Activated CD4-positive, alpha-beta memory T cell treated with anti-CD3 and anti-CD28 coated beads, Interleukin-2, amount 10 ng/mL, durations not matched to agents 7 days and 5 days (primary cell): ENCODE measurements at places on chromosomes 6 and 20. TPM values are rescaled to one million over a fixed set of nuclear protein-coding genes. Genes with fewer than 3 reads are reported as not detected.

ULBP3 gene
- total RNA-seq = 3.5 TPM

DNA sequence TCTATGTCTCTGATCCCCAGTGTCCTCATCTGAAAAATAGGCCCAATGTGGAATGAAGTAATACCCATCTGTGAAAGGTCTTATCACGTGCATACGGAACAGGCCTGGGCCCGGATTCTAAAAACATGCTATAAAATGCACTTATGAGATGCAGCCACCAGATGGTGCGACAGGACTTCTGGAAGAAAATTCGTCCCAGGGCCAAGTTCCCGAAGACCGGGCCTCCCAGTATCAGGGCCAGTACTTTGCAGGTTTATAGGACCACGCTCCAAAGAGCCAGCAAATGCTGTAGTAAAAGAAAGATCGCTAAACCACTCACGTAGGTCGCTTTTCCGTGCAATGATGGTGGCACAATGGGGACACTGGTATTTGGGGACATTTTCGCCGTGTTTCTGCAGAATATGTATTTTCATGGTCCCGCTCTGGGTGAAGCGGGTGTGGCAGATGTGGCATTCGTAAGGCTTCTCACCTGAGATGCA lies 10.6 kb downstream of the CTCFL start:
- H3K27ac ChIP-seq = no peak overlapping the region
- H3K27me3 ChIP-seq = peaks cover 8% of the 10 kb centered on the region
- no peak overlapping the region for H3K4me3 ChIP-seq
- no peaks in the 10 kb centered on the region for H3K4me1 ChIP-seq

GRCh38 chr20:17875106-17875980 lies 93.3 kb downstream of the SNX5 start:
- H3K27me3 ChIP-seq = peaks cover 24% of the 10 kb centered on the region
- no peak overlapping the region for H3K4me3 ChIP-seq
- H3K4me1 ChIP-seq = peaks cover 29% of the 10 kb centered on the region
- no peak overlapping the region for H3K27ac ChIP-seq

DNA sequence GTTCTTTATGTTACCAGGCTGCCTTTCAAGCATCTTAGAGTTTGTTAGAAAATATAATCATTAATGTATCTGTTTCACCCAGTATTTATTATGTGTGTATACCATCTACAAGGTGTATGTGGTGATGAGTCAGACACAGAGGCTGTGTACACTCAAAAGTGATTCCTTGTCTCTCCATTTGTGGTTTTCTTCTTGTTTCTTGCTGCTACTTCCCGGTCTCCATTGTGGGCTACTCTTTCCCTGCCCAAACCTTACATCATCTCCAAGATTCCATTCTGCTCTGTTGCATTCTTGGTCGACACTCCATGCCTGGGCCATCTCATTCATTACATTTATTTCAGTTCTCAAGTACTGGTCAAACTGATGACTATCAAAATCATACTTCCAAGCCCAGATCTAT lies 182.2 kb upstream of the STXBP5 start:
- H3K4me1 ChIP-seq = no peaks in the 10 kb centered on the region
- H3K4me3 ChIP-seq = no peak overlapping the region
- no peak for DNase-seq
- H3K27me3 ChIP-seq = no peaks in the 10 kb centered on the region
- H3K27ac ChIP-seq = no peak overlapping the region

SMLR1 gene
- not detected for total RNA-seq

DNA sequence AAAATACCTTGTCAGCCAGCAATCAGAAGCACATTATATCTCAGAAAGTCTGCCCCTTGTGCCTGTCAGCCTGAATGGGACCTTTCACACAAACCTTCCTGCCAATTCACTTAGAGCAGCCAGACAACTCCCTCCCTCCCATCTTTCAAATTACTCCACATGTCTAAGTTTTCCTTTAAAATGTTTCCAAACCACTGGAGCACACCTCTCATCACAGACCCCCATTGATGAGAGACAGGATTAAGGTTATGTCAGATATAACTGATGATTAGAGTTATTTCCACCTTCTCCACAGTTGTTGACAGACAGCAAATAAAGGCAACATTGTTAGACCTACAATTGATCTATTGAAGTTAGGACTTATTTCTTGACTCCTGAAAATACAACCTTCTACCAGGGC lies 408.4 kb downstream of the PLCB1 start:
- no peaks in the 10 kb centered on the region for H3K4me1 ChIP-seq
- DNase-seq = no peak
- H3K36me3 ChIP-seq = no peaks in the 10 kb centered on the region
- no peak overlapping the region for H3K27ac ChIP-seq
- no peaks in the 10 kb centered on the region for H3K27me3 ChIP-seq

DNA sequence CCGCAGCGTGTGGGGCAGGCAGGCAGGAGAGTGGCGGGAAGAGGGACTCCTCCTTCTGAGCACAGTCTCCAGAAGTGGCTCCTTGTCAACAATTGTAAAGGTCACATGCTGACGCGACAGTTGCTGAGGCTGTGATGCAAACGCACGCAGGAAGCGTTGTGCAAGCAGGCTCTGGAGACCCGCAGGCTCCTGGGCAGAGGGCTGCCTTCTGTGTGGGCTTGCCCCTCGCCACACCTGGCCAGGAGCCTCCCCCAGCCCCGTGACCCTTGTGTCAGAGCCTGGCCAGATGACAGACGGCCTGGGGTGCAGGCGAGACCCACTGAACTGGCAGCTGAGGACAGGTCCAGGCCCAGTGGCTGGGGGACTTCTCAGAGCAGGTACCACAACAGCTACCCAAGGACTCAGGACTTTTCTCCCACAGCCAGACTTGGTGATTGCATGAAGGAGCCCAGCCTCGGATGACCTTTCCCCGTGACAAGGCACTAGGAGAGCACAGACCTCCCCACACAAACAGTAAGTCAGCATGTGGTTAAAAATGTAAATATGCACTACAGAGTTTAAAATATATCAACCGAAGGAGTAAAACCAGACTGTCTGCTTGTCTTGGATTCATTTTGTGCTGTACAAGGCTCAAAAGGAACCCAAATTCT lies 222.1 kb upstream of the RREB1 start:
- no peak overlapping the region for H3K4me3 ChIP-seq
- H3K4me1 ChIP-seq = no peaks in the 10 kb centered on the region
- H3K36me3 ChIP-seq = no peaks in the 10 kb centered on the region

DNA sequence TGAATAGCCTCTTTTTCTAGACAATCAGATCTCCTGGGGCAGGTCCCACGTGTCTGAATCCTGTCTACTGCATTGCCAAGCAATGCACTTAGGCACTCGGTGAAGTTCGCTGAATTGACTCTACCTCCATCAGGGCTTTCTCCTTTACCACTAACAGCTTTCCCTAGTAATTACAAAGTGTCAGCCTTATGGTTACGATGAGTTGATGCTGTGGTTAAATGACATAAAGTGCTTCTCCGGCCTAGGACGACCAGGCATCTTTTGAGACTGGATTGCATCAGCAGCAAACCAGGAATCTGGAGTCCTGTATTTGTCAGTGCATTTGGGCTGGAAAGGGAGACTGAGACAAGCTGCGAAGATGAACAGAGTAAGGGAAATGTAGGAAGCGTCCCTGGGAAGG lies 21.5 kb downstream of the NOX3 start:
- no peaks in the 10 kb centered on the region for H3K36me3 ChIP-seq
- H3K27me3 ChIP-seq = no peaks in the 10 kb centered on the region
- no peak overlapping the region for H3K27ac ChIP-seq
- DNase-seq = no peak

- no peak overlapping the region for H3K27ac ChIP-seq
- H3K4me3 ChIP-seq = no peak overlapping the region
- H3K27me3 ChIP-seq = peaks cover 14% of the 10 kb centered on the region
These were observed 171.4 kb upstream of the SYNDIG1 start for GRCh38 chr20:24297993-24298392.

C4B gene
- 3.4 TPM for total RNA-seq

- DNase-seq = no peak
- H3K4me1 ChIP-seq = no peaks in the 10 kb centered on the region
- no peak overlapping the region for H3K4me3 ChIP-seq
- no peaks in the 10 kb centered on the region for H3K36me3 ChIP-seq
These were observed 18.7 kb downstream of the ADRM1 start for GRCh38 chr20:62321521-62321948.

C20orf204 gene
- total RNA-seq = 7.2 TPM

GRCh38 chr6:104936766-104937535 lies 20.0 kb upstream of the LIN28B start:
- H3K36me3 ChIP-seq = no peaks in the 10 kb centered on the region
- H3K27me3 ChIP-seq = peaks cover 26% of the 10 kb centered on the region

DNA sequence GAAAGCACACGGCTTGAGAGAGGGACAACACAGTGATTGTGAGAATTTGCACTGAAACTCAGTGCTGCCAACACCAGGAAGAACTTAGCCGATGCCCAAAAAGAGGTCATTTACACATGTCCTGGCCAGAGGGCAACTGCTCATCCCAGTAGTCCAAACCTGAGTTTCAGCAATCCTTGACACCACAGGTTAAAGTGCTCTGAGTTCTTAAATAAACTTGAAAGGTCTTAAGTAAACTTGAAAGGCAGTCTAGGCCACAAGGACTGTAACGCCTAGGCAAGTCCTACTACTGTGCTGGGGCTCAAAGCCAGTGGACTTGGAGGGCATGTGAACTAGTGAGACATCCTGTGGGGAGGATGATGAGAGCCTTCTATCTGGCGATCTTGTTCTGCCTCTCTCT lies 14.1 kb downstream of the SNX14 start:
- no peak overlapping the region for H3K27ac ChIP-seq
- no peak overlapping the region for H3K4me3 ChIP-seq
- peaks cover 7% of the 10 kb centered on the region for H3K4me1 ChIP-seq

- no peaks in the 10 kb centered on the region for H3K27me3 ChIP-seq
- no peaks in the 10 kb centered on the region for H3K36me3 ChIP-seq
- no peak overlapping the region for H3K4me3 ChIP-seq
These were observed 20.5 kb downstream of the SPDEF start for GRCh38 chr6:34535646-34536045.

AIF1 gene
- total RNA-seq = 11.7 TPM

- H3K27ac ChIP-seq = no peak overlapping the region
- no peaks in the 10 kb centered on the region for H3K36me3 ChIP-seq
- H3K27me3 ChIP-seq = no peaks in the 10 kb centered on the region
- no peaks in the 10 kb centered on the region for H3K4me1 ChIP-seq
These were observed 230.9 kb downstream of the CDC5L start for GRCh38 chr6:44618371-44618770.

TBX18 gene
- total RNA-seq = not detected

CCN6 gene
- total RNA-seq = not detected

GRCh38 chr6:26441977-26442376 lies 1.7 kb downstream of the BTN3A3 start:
- H3K4me1 ChIP-seq = peaks cover 60% of the 10 kb centered on the region
- peaks cover 53% of the 10 kb centered on the region for H3K36me3 ChIP-seq

GRCh38 chr20:3248167-3248992 lies 9.4 kb upstream of the SLC4A11 start:
- no peak overlapping the region for H3K27ac ChIP-seq
- H3K27me3 ChIP-seq = peaks cover 27% of the 10 kb centered on the region
- H3K4me3 ChIP-seq = peak overlapping the region; percentile 30
- H3K36me3 ChIP-seq = no peaks in the 10 kb centered on the region

- no peaks in the 10 kb centered on the region for H3K36me3 ChIP-seq
- H3K4me1 ChIP-seq = no peaks in the 10 kb centered on the region
- no peak overlapping the region for H3K4me3 ChIP-seq
- no peak overlapping the region for H3K27ac ChIP-seq
- DNase-seq = no peak
These were observed 315.4 kb upstream of the CDYL start for GRCh38 chr6:4460586-4461475.

MLN gene
- total RNA-seq = not detected

LINC00237 gene
- total RNA-seq = not detected

DNA sequence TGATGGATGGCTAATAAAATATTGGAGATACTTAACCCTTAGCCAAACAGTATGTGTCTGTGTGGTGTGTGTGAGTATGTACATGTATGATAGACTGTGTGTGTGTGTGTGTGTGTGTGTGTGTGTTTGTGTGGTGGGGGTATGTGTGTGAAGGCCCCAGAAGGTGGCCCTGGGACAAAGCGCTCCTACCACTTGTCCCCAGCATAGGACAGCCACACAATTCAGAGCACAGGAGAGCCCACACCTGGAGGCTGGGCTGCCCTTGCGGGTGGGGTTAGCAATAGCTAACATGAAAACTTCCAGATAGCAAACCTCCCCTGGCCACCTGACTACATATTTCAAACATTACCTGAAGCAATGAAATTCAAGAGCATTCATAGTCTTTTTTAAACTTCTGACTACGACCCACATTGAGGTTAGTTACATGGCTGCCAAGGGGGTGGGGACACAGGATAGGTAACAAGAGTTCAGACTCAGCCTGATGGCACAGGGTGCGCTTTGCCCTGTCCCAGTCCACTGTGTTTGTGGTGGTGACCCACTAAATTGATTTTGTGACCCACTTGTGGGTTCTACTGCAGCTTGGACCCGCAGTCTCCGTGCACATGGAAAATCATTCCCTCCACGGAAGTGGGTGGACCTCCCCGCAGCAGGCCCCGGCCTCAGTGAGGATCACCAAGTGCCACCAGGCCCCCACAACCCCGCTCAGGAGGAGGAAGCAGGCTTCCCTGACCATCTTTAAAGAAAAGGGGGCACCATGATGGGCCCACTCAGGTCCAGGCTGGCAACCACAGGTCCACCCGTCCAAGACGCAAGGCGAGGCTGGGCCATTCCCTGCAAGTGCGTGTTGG lies 34.8 kb downstream of the ZC3H12D start:
- H3K27me3 ChIP-seq = no peaks in the 10 kb centered on the region
- no peak overlapping the region for H3K27ac ChIP-seq
- H3K36me3 ChIP-seq = peaks cover 42% of the 10 kb centered on the region
- no peak overlapping the region for H3K4me3 ChIP-seq

LPA gene
- total RNA-seq = not detected

ZC3H12D gene
- 37.4 TPM for total RNA-seq

EYA2 gene
- total RNA-seq = 0.28 TPM

DNA sequence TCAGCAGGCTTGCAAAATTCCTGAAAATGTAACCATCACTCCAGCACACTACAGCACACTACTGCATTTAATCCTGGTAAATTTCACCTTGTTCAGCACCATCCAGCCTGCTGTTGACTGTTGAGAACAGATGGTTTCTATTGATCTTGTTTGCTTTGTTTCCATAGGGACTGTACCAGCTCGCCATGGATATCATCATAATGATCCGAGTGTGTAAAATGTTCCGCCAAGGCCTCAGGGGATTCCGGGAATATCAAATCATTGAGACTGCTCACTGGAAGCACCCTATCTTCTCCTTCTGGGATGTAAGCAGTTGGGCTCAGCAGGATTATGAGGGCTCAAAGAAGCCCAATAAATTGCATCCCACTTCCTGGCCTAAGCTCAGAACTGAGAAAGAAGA lies 4.1 kb downstream of the CNBD2 start:
- no peak overlapping the region for H3K4me3 ChIP-seq
- H3K4me1 ChIP-seq = no peaks in the 10 kb centered on the region
- H3K27me3 ChIP-seq = peaks cover 4% of the 10 kb centered on the region
- no peak overlapping the region for H3K27ac ChIP-seq
- no peak for DNase-seq

HSPA12B gene
- 0.08 TPM for total RNA-seq

ELOVL2 gene
- total RNA-seq = not detected

ULBP2 gene
- total RNA-seq = 1.8 TPM

CALHM4 gene
- total RNA-seq = not detected

GRM1 gene
- not detected for total RNA-seq
